ENCODE measurements at places on chromosomes 6 and 20.

DNA sequence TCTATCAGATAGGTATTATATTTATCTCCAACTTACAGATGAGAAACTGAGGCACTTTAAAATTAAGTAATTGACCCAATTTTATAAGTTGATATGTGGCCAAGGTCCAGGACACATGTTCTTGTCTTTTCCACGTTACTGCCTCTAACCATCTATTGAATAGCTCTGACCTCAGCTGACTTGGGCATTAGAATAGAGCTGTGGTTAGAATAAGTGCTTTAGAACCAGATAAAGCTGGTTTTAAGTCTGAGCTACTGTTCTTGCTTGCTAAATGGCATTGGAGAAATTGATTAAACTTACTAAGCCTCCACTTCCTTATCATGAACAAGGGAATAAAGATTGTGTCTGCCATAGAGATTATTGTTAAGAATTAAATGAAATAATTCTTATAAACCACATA lies 147.8 kb upstream of the DTNBP1 start:
- DNase-seq = no peak

DNA sequence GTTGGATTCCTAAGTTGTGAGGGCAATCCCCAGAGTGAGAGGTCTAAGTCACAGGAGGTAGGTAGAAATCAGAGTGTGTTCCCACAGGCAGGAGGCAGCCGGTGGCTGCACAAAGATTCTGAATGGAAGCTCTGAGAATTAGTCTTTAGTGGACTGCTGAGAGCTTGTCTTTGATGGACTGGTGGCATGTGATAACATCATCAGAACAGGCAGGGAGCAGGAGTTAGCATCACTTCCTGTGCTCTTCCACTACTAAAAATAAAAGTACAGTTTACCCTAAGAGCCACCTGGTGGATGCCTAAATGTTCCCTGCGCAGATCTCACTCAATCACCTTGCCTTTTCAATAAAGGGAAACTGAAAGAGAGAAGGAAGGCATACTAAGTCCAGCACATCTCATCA lies 294.6 kb upstream of the POU3F2 start:
- DNase-seq = no peak

DNA sequence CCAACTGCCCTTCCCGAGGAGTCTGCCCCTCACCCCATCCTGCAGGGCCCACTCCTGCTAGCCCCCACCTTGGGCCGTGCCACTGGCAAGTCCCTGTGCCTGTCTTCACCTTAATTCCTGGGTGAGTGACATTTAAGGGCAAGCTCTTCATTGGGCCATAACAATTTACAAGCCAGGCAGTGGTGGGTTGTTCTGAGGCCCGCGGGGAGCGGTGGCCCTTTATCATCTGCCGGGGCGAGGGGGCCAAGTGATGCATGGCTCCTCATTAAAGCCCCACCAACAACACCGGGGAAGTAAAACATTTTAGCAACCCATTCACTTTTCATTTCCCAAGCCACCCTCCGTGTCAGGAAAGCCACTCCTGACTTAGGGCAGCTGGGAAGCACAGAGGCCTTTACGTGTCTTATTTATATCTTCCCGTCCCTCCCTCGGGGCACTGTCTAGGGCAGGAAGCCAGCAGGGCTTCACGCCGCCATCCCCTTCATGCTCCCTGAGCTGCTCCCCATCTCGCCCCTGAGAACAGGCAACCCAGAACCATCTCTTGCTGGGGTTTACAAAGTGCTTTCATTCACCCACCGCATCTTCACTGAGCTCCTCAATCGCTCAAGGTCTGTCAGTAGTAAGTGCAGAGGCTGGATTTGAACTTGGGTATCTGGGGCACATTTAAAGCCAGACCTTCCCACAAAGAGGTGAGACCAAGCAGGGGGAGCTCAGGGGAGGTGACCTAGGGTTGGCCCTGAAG lies 55.5 kb upstream of the CCDC167 start:
- DNase-seq = no peak

GRCh38 chr6:166488076-166488685 lies 98.3 kb downstream of the RAMACL start:
- DNase-seq = peak; percentile 73

GRCh38 chr6:52371656-52372191 lies 9.8 kb downstream of the PAQR8 start:
- no peak for DNase-seq

Measured in heart left ventricle (tissue), 16 donors.